ENCODE measurements at places on chromosomes 2 and 18. TPM values are rescaled to one million over a fixed set of nuclear protein-coding genes. Genes with fewer than 3 reads are reported as not detected.

COL3A1 gene
- 54.2 TPM for total RNA-seq

COL5A2 gene
- 229 TPM for total RNA-seq

CRYGD gene
- total RNA-seq: not detected

CTIF gene
- total RNA-seq: 55.4 TPM

- DNase-seq: no peak
Observed at GRCh38 chr2:192604295-192604694, 409.6 kb upstream of the TMEFF2 start.

DNA sequence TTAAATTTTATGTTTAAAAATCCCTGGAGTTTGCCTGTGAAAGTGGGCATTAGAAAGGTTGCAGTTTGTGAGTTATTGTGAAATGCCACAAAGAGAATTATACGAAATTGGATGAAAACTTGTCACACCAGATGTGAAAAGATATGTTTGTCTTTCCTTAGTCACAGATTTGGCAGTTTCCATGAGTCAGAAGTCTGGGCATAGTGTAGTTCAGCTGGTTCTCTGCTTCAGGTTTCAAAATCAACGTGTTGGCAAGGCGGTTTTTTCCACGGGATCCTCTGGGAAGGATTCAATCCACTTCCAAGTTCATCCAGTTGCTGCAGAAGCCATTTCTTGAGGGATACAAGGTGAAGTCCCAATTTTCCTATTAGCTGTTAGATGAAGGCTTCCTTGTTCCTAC is 658.0 kb upstream of the CDH2 start:
- DNase-seq: no peak

DNA sequence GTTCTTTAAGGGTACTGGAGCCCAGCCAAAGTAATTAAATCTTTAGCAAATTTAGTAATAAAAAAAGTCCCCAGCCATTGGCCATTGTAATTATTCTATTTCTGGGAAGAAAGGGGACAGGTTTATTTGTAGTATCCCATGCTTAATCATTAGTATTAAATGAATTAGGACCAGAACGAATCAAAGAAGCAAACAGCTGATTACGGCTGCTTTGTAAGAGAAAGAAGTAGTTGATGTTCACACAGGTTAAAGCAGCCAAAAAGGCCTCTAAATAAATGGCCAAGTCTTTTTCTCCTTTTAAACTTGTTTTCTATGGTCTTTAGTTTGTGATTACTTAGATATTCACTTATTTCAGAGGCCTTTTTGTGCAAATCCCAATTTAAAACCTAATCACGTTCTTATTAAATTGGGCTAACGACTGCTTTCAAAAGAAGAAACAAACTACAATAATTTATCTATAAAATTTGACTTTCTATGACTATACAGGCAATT is 48.6 kb upstream of the DNAH7 start:
- no peak for DNase-seq

GRCh38 chr2:201472411-201472810 is 20.9 kb downstream of the STRADB start:
- no peak for DNase-seq

DNA sequence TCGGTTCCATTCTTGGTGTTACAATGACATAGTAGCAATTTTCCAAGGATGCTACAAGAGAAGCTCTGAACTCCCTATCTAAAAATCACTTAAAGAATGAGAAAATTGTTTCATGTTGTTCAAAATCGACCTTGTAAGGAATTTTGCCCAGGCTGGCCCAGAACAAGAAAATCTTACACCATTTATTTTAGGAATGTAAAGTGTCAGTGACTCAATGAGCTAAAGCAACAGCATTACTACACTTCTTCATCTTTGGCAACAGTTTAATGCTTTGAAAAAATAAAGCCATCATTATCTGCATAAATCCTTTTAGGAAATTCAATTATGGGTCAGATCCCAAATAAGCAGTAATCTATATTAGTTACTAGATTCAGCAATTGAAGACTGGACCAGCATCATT is 38.6 kb downstream of the SLC25A12 start:
- DNase-seq: no peak

DNA sequence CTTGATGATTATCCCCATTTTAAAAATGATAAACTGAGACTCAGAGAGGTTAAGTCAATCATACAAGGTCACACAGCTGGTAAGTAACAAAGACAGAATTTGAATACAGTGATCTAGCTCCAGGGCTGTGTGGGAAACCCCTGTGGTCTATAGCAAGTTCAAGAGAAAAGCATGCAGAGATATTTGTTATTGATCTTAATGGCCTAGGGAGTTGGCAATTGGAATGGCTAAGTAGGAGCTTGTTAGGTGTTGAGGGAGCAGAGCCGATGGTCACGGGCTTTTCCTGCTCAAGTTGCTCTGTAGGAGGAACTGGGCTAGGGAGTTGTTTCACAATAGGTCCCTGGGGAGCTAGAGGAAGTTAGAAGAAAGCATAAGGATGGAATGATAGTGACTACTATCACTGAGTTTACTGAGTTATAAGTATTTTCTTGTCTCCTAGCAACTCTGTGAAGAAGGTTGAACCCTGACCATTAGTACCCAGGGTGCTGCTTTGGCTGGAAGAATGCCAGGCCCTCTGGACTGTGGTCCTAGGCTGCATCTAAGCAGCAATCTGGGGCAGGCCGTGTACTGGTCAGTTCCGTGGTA is 30.0 kb downstream of the RNF125 start:
- no peak for DNase-seq

DNA sequence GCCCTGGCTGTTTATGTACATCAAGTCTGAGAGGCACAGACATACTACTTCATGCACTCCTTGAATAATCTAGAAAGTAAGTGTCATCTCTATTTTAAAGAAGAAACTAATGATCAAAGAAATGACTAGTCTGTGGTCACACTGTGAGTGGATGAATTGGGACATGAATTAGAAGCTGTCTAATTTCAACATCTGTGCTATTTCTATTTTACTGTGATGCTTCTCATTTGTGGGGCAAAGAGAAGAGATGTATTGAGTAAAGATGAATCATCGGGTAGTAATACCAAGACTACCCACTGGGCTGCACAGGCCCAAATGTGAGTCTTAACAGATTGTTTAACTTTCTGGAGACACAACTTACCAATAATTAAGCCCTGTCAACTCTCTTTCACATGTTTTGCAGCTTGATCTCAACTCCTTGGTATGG is 42.4 kb upstream of the MTIF2 start:
- DNase-seq: no peak

DNA sequence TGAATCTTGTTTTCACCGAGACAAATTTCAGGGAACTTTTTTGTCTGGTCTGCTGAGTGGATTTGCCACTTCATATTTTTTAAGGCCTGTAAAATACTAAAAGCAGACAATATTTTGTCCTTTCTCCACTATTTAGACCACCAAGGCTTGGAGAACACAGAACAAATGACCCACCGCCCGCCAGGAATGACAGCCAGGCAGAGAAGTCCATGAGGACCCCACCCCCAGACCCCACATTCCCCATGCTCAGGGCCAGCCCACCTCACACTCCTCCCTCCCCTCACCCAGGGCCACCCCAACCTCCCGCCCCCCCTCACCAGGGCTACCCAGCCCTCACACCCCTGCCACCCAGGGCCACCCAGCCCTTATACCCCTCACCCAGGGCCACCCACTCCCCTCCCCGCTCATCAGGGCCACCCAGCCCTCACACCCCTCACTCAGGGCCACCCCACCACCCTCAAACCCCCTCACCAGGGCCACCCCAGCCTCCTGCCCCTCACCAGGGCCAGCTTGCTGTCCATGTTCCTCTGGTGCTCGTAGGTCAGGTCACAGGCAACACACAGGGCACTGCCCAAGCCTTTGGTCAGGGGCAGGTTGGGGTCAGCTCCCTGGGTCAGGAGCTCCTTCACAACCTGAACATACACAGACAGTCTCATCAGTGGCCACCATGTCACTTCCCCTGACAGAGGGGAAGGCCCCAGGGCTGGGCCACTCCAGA is 50.6 kb downstream of the ANKMY1 start:
- DNase-seq: no peak

GRCh38 chr2:222057347-222058073 is 241.3 kb downstream of the PAX3 start:
- no peak for DNase-seq

DNA sequence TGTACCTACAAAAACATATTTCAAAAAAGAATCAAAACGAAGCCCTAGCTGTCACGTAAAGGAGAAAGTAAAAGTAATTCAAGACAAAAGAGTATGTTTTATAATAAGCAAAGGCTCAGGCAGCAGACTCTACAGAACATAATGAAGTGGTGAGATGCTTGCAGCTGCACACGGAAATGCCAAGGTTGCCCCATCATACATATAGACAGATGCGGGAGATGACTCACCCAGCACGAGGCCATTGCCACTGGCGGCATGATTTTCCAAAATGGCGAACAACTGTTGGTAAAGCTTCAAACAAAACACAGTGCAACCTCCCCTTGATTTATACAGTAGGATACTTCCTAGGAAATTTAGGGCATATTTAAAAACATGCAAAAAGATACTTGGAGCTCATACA is 26.0 kb upstream of the C1QL2 start:
- DNase-seq: no peak

- no peak for DNase-seq
Observed at GRCh38 chr2:64145119-64145518, 899 bp upstream of the PELI1 start.

DNA sequence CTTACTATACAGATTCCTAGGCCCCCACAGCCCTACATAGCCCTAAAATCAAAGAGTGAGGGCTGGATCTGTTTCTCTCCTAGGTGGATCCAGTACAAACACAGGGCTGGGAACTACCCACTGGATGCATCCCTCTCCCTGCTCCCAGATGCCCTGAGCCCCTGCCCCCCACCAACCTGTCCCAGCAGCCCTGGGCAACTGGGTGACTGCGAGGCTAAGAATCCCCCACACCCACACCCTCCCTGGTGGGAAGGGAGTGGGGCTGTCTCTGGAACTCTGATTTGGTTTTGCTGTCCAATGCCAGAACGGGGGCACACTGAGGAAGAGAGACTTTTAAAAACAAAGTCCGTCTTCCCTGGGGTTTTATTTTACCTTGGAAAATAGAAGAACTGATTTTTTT is 113.1 kb downstream of the SMAD7 start:
- DNase-seq: no peak

DNA sequence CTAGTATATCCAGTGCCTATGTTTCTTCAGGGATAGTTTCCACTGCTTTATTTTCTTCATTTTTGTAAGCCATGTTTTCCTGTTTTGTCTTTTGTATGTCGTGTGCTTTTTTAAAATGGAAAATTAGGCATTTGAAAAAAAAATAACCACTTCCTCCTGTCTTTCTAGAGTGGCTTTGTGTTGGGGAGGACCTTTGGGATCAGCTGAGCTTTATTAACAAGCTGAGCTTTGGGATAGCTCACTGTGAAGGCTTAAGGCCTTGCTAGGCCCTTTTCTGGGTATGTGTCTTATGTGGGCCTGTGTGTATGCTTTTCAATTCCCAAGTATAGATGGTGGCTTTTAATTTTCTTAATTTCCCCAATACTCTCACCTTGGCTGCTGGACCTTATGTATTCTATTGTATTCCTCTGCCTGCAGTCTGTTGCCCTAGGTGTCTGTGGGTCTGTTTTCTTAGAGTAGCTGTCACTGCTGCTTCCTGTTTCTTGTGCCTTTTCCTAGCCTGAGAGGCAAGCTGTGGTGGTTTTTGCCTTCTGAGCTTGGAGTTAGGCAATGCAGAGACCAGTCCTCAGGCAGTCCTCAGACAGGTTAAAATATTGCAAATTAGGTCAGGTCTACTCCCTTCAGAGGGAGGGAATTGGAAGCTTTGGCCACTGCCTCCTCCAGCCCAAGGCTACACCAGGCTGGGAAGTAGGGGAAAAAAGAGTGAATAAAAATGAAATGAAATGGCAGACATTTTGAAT is 134.7 kb downstream of the LDLRAD4 start:
- no peak for DNase-seq

Data from glomerular endothelial cell (primary cell).